ENCODE measurements at places on chromosomes 13 and 19. TPM values are rescaled to one million over a fixed set of nuclear protein-coding genes. Genes with fewer than 3 reads are reported as not detected.

GRCh38 chr13:23414682-23415081, 18.8 kb downstream of the SACS start:
- H3K27me3 ChIP-seq = no peaks in the 10 kb centered on the region
- no peak overlapping the region for H3K27ac ChIP-seq
- H3K4me3 ChIP-seq = no peak overlapping the region
- H3K4me1 ChIP-seq = no peaks in the 10 kb centered on the region
- H3K36me3 ChIP-seq = no peaks in the 10 kb centered on the region
- DNase-seq = no peak

GRCh38 chr19:2043961-2044708, 6.9 kb downstream of the MKNK2 start:
- peak overlapping the region; percentile 27 for H3K4me3 ChIP-seq
- H3K27ac ChIP-seq = peak overlapping the region; percentile 98
- peak; percentile 27 for DNase-seq
- peaks cover 84% of the 10 kb centered on the region for H3K36me3 ChIP-seq
- peaks cover 82% of the 10 kb centered on the region for H3K4me1 ChIP-seq

- H3K36me3 ChIP-seq = peaks cover 12% of the 10 kb centered on the region
- H3K4me1 ChIP-seq = peaks cover 41% of the 10 kb centered on the region
- no peak for DNase-seq
- H3K27me3 ChIP-seq = no peaks in the 10 kb centered on the region
- H3K4me3 ChIP-seq = no peak overlapping the region
- peak overlapping the region; percentile 48 for H3K27ac ChIP-seq
Observed at GRCh38 chr13:46683676-46684260, 113.2 kb downstream of the ESD start.

GRCh38 chr19:50233308-50233910, 30.0 kb downstream of the MYH14 start:
- H3K27ac ChIP-seq = no peak overlapping the region
- H3K36me3 ChIP-seq = peaks cover 16% of the 10 kb centered on the region
- peaks cover 9% of the 10 kb centered on the region for H3K4me1 ChIP-seq
- DNase-seq = no peak
- peaks cover 7% of the 10 kb centered on the region for H3K27me3 ChIP-seq

DNA sequence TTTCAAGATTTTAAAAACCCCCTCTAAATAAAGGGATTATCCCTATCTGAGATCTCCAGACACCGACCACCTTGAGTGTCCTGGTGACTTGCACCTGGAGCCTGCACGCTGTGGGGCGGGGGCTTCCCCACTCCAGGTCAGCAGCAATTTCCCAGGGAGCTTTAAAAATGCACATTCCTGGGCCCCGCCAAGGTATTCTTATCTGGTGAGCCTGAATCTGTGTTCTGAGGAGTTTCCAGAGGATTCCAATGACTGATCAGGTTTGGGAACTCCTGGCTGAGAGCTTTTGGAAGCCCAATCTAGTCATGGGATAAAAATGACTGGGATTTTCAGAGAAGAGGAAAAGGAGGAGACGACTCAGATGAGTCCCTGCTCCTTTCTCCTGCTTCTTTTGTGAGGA, 66.1 kb downstream of the FGF9 start:
- H3K27me3 ChIP-seq = no peaks in the 10 kb centered on the region
- no peak overlapping the region for H3K27ac ChIP-seq
- peaks cover 15% of the 10 kb centered on the region for H3K4me1 ChIP-seq
- no peaks in the 10 kb centered on the region for H3K36me3 ChIP-seq
- no peak for DNase-seq
- H3K4me3 ChIP-seq = no peak overlapping the region

The ZNF468 gene
- total RNA-seq = 53.1 TPM

The LGALS7B gene
- not detected for total RNA-seq

All from stomach (tissue), 19 donors.